ENCODE measurements at places on chromosomes 16 and 17. TPM values are rescaled to one million over a fixed set of nuclear protein-coding genes. Genes with fewer than 3 reads are reported as not detected.

DNA sequence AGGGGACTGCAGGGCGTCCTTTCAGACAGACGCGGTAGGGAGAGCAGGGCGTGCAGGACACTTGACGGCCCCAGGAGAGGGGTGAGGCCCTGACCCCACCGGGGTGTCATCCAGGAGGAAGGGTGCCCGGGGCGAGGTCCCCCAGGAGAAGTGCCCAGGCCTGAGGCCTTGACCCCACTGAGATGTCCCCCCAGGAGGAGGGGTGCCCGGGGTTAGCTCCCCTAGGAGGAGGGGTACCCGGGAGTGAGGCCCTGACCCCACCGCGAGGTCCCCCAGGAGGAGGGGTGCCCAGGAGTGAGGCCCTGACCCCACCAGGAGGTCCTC is 27.2 kb upstream of the METRNL start:
- no peak for DNase-seq

GRCh38 chr17:50047488-50048126 is 8.3 kb upstream of the ITGA3 start:
- DNase-seq = no peak

DNA sequence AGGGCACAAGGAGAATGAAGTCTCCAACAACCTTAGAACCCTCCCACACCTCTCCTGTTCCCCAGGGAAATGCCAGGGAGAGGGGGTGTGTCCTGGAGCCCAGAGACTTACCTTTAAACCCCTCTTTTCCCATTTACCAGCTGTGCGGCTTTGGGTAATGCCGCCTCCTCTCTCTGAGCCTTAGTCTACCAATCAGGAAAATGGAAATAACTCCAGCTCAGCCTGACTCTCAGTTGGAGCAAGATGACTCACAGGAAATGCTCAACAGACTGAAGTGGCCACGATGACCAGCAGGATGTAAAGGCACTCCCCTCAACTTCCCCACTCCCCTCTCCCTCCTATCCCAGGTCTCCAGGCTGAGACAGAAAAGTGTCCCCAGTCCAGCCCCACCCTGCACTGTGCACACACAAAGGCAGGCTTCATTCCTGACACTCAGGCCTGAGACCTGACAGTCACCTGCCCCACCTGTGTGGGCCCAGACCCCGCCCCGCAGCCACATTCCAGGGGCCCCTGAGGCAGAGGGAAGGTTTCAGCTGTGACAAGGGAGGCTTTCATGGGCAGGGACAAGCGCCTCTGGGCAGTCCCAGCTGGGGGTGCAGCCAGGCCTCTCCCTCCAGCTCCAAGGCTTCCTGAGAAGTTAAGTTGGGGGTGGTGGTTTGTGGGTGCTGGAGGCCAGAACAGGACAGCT is 3.0 kb upstream of the KRT15 start:
- peak; percentile 91 for DNase-seq

DNA sequence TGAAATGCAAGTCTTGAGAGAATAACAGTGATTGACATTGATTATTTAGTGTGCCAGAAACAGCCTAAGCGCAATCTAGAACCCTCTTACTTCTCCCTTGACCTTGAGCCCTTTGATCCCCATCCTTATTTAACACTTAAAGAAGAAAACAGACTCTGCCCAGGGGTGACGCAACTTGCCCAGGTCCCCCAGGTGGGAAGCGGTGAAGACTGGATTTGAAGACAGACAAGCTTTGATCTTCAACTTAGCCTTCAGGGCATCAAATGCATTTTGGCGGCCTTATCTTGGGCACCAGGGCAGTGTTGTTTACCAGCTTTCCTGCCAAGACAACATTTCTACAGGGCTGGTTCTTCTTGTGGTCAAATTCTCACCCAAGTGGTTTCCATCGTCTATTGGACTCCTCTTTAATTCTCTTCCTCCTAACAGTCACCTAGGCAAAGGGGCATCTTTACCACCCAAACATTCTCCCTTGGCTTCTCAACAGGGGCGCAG is 8.9 kb upstream of the CIITA start:
- DNase-seq = no peak

GRCh38 chr16:82937926-82938520 is 311.3 kb downstream of the CDH13 start:
- no peak for DNase-seq

The CHAD gene
- total RNA-seq = 0.30 TPM
